Natural killer cell (primary cell): ENCODE measurements at places on chromosomes 3 and 15.
A peak's percentile ranks its signal among the peaks of the same experiment; 100 is the strongest.

- DNase-seq = no peak
Observed at GRCh38 chr15:28977377-28978010, 91.7 kb downstream of the APBA2 start.

- DNase-seq = no peak
Observed at GRCh38 chr15:86059851-86060250, 19.8 kb upstream of the AGBL1 start.

GRCh38 chr3:172766241-172766640 is 15.7 kb downstream of the ECT2 start:
- no peak for DNase-seq

- DNase-seq = no peak
Observed at GRCh38 chr3:14803101-14803980, 15.4 kb upstream of the FGD5 start.

DNA sequence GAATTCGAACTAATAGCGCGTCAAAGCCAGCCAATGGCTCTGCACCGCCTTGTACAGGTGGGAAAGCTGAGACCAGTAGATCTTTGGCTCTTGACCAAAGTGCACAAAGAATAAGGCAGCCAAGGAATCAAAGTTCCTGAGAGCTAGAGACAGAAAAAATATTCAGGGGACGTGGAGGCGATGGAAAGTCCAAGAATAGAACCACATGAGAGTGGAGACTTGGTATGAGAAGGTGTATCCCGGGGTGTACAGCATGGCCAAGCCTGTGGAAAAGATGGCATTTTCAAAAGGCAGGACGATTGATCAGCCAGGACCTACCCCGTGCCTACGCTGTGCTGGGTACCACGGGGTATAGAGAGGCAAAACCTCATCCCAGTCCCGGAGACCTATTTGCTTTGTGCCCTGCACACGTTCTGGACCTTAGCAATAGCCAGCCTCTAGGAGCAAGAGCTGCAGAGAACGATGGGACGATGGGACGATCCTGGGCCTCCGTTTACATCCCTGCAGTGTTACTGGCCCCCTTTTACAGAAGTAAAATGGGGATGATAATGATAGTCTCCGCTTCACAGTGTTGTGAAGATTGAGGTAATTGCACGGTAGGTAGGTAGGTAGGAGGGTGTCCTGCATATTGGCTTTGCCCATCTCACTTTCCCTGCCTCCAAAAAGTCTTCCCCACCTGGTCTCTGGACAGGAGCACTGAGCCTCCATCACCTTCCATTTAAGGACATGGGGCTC is 583 bp upstream of the RBSN start:
- DNase-seq = no peak

DNA sequence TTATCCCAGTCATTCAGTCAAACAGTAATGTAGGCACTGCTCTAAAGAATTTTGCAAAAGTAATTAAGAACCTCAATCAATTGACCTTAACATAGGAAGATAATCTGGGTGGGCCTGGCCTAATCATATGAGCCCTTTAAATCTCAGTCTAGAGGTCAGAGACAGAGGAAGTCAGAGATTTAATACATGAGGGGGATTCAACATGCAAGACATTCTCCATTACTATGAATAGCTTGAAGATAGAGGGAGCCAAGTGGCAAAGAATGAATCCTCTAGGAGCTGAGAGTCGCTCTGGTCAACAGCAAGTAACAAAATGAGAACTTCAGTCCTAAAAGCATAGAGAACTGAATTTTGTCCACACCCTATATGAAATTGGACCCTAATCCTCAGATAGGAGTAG is 39.0 kb upstream of the MBNL1 start:
- DNase-seq = no peak

GRCh38 chr3:19348941-19349564 is 200.7 kb downstream of the KCNH8 start:
- DNase-seq = no peak

GRCh38 chr3:123524981-123525380 is 59.9 kb downstream of the HACD2 start:
- DNase-seq = no peak

GRCh38 chr3:122635789-122636188 is 44.9 kb upstream of the PARP14 start:
- DNase-seq = no peak

- no peak for DNase-seq
Observed at GRCh38 chr3:177835917-177836316, 638.6 kb upstream of the TBL1XR1 start.

- DNase-seq = no peak
Observed at GRCh38 chr15:31974855-31975829, 55.2 kb upstream of the CHRNA7 start.

GRCh38 chr15:82900511-82901060 is 51.9 kb downstream of the HOMER2 start:
- DNase-seq = no peak

DNA sequence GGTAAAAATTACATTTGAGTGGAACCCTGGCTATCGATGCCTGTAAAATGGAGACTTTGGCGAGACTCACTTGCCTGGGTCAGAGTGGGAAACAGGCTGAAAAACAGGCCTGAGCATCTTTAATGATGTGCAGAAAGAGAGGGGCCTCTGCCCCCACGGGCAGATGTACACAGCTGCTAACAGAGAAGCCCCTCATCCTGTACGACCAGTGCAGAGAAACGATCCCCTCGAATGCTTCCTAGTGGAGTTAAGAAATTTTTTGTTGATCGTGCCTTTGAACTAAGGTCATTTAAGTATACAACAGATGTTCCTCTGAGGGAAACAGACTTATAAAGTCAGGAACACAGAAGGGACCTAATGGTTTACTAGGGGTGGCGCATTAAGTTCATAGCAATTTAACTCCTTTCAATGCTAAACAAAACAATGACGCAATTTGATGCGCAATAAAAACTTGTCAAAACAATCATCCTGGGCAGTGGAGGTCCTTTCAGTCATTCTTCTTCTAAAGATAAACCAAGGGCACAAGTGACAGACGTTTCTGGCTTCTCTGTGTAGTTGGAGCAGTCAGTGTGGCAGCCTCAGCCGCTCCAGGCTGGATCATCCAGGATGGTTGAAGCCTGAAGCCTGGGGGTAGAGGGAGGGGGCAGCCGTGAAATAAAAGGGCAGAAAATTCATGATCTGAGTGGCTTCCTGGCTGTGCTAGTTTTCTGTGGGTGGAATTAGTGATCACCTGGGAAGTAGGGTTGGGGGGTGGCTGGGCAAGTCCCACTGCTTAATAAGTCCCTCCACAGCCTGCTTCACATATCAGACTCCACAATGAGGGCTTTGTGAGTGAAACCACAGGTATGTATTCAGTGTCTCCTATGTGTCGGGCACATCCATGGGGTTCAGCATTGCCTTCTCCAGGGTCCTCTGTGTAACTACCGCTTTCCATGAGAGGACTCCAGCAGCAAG is 50.8 kb upstream of the MRPS22 start:
- DNase-seq = no peak

DNA sequence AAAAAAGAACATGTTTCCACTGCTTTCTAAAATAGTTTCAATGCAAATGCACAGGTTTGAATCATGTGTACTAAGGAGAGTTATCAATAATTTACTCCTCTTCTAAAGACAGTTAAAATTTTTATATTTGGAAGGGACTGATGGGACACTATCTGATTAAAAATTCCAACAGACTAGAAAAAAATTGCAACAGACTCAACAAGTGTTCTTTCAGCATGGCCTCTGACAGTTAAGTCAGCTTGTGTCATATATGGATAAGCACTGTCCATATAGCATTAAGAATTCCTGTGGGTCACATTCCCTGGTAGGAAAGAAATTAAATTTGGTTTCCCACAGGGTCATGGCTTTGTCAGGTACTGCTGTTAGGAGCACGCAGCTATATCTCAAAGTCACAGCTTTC is 96.8 kb downstream of the OSBPL10 start:
- no peak for DNase-seq

DNA sequence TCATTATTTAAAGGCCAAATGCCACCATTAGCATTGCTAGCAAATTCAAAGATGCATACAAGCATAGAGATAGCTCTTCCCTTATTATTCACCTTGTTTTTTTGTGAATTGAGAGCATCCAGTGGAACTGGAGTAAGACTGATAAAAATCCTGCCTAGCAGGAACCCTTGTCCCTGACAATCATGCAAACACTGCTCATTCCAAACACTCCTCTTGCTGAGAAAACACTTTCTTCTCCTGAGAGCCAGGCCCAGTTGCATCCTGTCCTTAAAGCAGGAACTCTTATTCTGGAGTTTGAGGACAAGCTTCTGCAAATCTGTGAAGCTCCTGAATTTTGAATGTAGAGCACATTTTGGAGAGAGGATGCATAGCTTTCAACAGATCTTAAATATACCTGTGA is 49.3 kb upstream of the KCNMB2 start:
- DNase-seq = no peak

GRCh38 chr3:42198709-42199108 is 67.3 kb downstream of the CCK start:
- no peak for DNase-seq

- no peak for DNase-seq
Observed at GRCh38 chr3:37661615-37662306, 199.9 kb upstream of the CTDSPL start.

GRCh38 chr15:41941644-41942415 is 30.5 kb downstream of the EHD4 start:
- no peak for DNase-seq

- DNase-seq = no peak
Observed at GRCh38 chr3:8709801-8710507, 23.6 kb upstream of the CAV3 start.

- peak; percentile 69 for DNase-seq
Observed at GRCh38 chr3:187616307-187616972, 53.8 kb downstream of the SST start.

GRCh38 chr3:62369476-62369743 is 3.9 kb downstream of the FEZF2 start:
- DNase-seq = no peak

DNA sequence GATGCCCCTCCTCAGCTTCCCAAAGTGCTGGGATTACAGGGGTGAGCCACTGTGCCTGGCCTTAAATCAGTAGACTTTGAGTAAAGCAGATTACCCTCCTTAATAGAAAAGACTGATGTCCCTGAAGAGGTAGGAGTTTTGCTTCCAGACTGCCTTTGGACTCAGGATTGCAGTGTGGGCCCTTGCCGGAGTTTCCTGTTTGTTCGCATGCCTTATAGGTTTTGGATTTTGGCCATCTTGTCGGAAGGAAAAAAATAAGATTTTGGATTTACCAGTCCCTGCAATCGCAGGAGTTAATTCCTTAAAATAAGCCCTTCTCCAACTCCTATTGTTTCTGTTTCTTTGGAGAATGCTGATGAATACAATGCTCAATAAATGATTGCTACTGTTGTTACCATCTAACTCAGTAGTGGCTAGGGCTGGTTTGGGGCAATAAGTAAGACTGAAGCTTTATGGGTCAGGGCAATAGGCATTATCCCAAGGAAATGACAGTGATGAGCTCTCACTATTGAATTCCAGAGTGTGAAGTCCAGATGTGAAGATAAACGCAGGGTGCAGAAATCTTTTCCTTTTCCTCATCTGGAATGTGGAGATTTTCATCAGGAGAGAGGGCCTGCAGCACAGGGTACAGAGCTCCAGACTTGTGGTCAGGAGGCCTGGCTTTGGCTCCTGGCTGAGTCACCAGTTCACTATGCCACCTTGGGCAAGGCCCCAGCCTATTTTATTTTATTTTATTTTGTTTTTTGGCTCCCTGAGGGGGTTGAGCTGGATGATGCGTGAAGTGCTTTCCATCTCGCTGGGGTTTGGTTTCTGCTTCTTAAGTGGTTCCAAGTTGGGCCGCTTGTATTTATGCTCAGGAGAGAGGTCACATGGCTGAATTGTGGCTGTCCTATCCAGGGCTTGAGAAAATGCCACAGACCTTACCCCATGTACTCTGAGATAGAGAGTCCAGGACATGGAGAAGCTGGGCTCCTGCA is 25.3 kb downstream of the FOXL2 start:
- DNase-seq = no peak

- DNase-seq = no peak
Observed at GRCh38 chr3:49465270-49466034, 4.6 kb upstream of the DAG1 start.

DNA sequence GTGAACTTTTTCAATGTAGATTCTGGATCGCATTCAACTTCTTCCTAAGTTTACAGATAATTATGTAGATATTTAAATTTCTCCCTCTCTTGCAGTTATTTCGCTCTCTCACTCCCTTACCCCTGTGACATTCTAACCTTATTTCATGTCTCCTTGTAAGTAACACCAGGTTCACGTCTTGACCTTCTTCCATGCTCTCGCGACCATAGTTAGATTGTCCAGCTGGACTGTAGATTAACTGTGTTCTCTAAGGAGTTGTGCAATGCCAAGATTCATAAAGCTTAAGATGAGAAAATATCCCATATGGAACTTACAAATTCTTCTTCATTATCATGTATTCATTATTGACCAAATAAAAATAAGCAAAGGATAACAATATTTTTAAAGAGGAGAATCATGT is 430.5 kb downstream of the GABRG3 start:
- DNase-seq = no peak

- DNase-seq = no peak
Observed at GRCh38 chr15:50613600-50613999, 67.1 kb upstream of the USP50 start.

GRCh38 chr15:36886191-36886590 is 214.2 kb downstream of the MEIS2 start:
- DNase-seq = no peak

GRCh38 chr15:101244036-101244781 is 7.6 kb downstream of the CHSY1 start:
- no peak for DNase-seq
